Transverse colon (tissue), 4 donors: ENCODE measurements at places on chromosomes 7 and 10.

DNA sequence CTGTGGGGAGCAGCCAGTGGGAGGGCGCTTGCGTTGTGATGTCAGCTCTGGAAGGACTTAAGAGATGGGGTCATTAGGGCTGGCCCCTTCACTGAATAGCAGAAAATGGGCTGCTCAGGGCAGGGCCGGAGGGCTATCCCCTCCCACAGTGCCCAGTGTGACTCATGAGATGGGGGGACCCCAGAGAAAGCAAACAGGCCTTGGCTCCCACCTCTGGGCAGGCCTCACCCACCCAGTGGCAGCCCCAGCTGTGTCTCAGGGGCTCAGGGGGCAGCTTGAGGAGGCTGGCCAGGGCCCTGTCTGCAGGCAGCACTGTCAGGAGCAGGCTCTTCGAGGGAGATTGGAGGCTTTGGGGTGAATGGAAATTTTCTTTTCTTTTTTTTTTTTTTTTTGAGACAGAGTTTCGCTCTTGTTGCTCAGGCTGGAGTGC is 168.3 kb downstream of the SLIT1 start:
- no peak for DNase-seq

DNA sequence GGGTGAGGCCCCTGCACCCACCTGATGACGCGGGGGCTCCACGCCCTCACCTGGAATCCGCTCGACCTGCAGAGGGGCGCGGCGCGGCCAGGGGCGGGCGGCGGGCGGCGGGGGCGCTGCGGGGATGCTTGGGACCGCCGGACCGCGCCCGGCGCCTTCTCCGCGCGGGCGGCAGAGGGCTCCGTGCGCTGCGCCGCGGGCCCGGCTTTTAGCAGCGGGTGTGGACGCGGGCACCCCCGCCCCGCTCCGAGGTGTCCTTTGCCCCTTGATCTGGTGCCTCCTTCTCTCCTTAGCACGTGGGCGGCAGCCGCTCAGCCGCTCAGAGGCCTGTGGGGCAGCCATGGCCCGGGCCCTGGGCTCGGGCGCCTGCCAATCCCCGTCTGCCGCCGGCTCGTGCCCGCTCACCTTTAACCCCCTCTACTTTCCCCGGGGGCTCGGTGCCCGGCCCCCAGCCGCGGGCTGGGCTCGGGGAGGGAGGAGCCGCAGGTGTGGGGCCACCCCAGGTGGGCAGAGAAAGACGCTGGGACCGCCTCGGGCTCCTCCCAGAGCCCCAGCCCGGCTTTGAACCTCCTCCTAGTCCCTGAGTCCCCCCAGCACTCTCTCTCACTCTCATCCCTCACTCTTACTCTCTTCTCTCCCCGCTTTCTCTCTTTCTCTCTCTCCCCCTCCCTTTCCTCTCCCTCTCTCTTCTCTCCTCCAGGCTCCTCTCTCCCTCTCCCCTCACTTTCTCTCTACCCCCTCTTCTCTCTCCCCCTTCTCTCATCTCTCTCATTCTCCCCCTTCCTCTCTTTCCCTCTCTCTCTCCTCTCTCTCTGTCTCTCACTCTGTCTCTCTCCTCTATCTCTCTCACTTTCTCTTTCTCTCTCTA is 19.7 kb upstream of the VPS37D start:
- DNase-seq: peak; percentile 83

GRCh38 chr7:152419473-152420429 is 16.1 kb downstream of the KMT2C start:
- DNase-seq: no peak

DNA sequence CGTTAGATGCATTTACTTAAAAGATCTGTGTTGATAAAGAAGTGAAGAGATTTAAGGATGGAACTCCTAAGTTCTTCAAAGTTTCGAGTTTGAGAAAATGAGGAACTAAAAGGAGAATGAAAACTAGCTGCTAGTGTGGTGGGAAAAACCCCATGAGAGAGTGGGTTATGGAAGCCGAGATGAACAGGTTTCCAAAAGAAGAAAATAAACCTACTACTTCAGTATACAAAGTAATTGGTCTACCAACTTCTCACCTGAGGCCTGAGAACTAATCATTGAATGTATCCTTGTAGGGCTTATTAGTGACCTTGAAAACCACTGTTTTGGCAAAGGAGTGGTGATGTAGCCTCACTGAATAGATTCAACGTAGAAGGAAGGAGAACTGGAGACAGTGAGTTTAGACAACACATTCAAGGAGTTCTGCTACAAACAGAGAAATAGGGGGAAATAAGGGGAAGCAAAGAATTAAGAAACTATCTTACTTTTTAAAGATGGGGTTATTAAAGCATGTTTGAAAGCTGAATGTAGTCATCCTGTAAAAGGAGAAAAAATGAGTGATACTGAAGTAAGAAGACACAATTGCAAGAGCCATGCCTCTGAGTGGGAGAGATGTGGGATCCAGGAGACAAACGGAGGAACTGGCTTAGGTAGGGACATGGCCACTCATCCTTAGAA is 50.8 kb downstream of the CH25H start:
- no peak for DNase-seq
